ENCODE measurements at places on chromosomes 12 and 14.

- no peak for DNase-seq
These were observed 61.1 kb upstream of the TMEM132D start for GRCh38 chr12:129964826-129965457.

- DNase-seq = no peak
These were observed 49.3 kb downstream of the CDK17 start for GRCh38 chr12:96350982-96351381.

- no peak for DNase-seq
These were observed 799.7 kb downstream of the DIO2 start for GRCh38 chr14:79411403-79412174.

GRCh38 chr12:1078002-1078401, 87.0 kb downstream of the ERC1 start:
- DNase-seq = no peak

GRCh38 chr12:80184926-80185325, 85.6 kb downstream of the OTOGL start:
- no peak for DNase-seq

All from GM10248 (cell line).